ENCODE measurements at places on chromosomes 2 and 18.

GRCh38 chr2:46424937-46425336, 54.4 kb upstream of the TMEM247 start:
- no peak overlapping the region for H3K4me3 ChIP-seq
- H3K36me3 ChIP-seq, result no peaks in the 10 kb centered on the region
- H3K4me1 ChIP-seq, result no peaks in the 10 kb centered on the region
- H3K27ac ChIP-seq, result no peak overlapping the region
- H3K27me3 ChIP-seq, result no peaks in the 10 kb centered on the region
- no peak for DNase-seq

- H3K4me1 ChIP-seq, result no peaks in the 10 kb centered on the region
- H3K27me3 ChIP-seq, result no peaks in the 10 kb centered on the region
- DNase-seq, result no peak
- no peak overlapping the region for H3K4me3 ChIP-seq
These were observed 258.9 kb upstream of the APCDD1 start for GRCh38 chr18:10195529-10195928.

DNA sequence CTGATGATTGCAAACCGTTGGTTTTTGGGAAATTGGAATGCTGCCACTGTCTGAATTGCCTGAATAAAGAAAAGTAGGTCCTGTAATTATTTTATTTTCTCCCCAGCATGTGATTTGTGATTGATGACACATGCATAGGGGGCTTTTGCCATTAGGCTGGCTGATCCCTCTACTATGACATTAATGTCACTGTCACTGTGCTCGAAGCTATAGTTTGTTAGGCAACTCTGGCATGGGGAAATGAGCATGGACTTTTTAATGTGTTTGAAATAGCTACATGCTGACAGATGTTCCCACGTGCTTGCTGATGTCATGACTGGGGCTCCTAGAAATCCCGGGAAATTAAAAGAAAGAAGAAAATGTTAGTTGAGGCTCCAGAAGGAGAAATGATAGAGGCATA, 99.1 kb downstream of the HRH4 start:
- no peaks in the 10 kb centered on the region for H3K27me3 ChIP-seq
- H3K27ac ChIP-seq, result no peak overlapping the region
- no peaks in the 10 kb centered on the region for H3K36me3 ChIP-seq

DNA sequence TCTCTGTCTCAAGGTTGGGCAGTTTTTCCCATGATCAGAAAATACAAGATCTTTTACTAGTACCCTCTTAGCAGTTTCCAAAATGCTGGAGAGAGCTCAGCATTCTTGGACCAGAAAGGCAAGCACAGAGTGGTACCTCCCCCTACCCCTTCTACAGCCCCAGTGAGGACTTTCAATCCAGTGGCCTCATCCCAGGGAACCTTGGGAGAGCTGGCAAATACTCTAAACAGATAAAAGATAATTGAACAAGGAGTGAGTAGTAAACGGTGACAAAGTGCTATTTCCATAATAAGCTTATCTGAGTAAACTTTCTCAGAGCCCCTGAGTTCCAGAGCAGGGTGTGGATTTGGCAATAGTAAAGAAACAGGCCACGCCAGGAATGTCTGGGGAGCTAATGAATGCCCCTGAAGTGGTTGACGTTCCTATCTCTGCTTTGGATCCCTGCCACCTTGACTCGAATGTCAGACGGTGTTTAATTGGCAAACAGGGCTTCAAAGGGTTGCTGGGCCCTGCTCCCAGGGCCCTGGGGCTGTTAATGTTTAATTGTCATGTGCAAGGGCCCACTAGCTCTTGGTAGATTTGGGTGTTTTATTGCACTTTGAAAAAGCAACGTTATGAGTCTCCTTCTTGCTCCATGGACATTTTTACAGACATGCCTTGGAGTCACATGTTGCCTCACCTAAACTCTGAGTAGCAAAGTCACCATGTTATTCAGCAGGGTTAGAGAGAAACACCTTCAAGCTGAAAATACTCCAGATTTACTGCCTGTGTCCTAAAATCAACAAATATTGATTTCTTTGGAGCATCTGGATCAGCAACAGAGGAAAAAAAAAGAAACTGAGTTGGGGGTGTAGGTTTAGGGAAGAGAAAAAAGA, 239.9 kb downstream of the CYRIA start:
- DNase-seq, result no peak
- H3K27me3 ChIP-seq, result no peaks in the 10 kb centered on the region
- no peaks in the 10 kb centered on the region for H3K4me1 ChIP-seq

DNA sequence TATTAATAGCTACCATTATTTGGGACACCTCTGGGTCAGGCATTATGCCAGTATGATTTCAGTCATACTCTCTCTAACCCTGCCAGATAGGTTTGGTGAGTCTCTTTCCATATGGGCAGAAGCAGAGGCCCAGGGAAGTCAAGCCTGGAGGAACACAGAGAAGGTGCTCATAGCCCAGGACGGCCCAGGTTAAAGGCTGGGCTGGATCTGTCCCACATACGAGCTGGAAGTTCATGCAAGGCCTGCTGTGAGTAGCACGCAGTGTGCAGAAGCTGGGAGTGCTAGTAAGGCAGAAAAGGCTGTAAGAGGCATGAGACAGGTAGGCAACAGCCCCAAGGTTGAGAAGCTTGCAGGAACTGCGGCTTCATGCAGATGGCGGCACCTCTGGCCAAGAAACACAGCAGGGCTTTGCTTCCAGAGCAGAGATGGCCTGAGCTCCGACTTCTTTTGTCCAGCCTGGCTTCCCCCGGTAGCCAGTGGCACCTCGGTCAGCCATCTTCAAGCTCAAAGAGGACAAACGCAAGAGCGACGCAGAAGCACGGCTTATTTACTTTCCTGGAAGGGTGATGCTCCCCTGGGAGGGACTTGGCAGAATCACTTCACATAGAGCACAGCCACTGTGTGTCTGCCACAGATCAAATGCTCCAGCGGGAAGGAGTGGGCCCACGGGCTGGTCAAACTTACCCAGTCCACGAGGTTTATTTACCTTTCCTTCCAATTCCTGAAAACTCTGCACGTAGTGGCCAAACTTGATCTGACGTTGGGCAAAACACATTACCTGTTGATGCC, 58.5 kb upstream of the MAP4K4 start:
- no peak for DNase-seq
- H3K36me3 ChIP-seq, result no peaks in the 10 kb centered on the region
- H3K4me1 ChIP-seq, result no peaks in the 10 kb centered on the region

DNA sequence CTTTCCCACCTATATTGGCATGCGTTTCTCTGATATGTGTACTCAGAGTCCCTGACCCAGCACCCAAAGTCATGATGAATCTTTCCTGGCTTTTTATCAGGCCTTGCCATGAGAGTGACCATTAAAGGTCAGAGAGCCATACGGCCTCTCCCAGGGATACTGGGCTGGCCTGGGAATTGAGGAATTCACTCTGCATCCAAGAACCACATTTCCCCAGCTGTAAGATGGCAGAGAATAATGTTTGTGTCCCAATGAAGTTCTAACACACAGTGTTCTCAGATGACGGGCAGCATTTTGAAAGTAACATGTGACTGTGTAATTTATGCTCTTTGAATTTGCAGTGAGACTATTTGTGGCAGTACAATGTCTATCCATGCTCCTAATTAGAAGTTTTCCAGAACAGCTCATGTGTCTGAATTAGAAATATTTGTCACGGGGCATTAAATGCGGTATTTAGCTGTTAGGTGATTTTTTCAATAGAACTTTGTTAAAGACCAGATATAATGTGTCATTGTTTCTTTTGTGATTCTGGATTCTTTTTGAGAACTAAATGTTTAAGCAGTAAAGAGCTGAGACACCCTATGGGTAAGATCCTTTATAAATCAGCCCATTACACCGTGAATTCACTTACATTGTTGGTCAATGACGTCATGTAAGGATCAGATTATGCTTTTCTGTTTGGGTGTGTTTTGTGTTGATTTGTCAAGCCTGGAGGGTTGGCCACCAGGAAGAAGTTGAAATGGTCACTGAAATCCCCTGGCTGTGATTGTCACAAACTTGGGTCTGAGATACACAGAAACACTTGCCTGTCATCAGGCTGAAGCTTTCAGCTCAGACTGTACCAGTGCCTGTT, 7.3 kb upstream of the SLC3A1 start:
- H3K36me3 ChIP-seq, result no peaks in the 10 kb centered on the region
- peaks cover 9% of the 10 kb centered on the region for H3K4me1 ChIP-seq
- no peak for DNase-seq

- no peak overlapping the region for H3K4me3 ChIP-seq
- H3K4me1 ChIP-seq, result no peaks in the 10 kb centered on the region
- no peak overlapping the region for H3K27ac ChIP-seq
- H3K36me3 ChIP-seq, result no peaks in the 10 kb centered on the region
- no peak for DNase-seq
These were observed 49.8 kb downstream of the FAM168B start for GRCh38 chr2:131043199-131044074.

DNA sequence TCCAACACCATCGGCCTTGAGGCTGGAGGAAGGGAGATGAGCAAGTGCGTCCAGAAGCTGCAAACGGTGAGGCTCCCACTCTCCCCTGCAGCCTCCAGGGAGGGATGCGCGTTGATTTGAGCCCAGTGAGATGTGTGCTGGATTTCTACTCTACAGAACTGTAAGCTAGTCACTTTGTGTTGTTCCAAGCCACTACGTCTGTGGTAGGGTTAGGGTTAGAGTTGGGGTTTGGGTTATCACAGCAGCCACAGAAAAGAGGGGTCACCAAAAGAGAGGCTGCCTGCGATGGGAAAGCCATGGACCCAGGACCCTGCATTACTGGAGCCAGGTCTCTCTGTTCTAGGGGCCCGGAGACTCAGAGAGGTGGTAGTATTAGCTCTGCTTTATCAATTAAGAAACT, 94.5 kb downstream of the KCNF1 start:
- no peak for DNase-seq
- no peak overlapping the region for H3K27ac ChIP-seq
- no peaks in the 10 kb centered on the region for H3K27me3 ChIP-seq
- H3K36me3 ChIP-seq, result no peaks in the 10 kb centered on the region

- H3K27ac ChIP-seq, result no peak overlapping the region
- no peaks in the 10 kb centered on the region for H3K4me1 ChIP-seq
- no peaks in the 10 kb centered on the region for H3K27me3 ChIP-seq
- H3K4me3 ChIP-seq, result no peak overlapping the region
- no peak for DNase-seq
These were observed 282.9 kb upstream of the SLC8A1 start for GRCh38 chr2:40734797-40735196.

- no peaks in the 10 kb centered on the region for H3K27me3 ChIP-seq
- H3K36me3 ChIP-seq, result no peaks in the 10 kb centered on the region
- no peak for DNase-seq
- no peak overlapping the region for H3K27ac ChIP-seq
These were observed 253.3 kb downstream of the KCNS3 start for GRCh38 chr2:18131761-18132160.

DNA sequence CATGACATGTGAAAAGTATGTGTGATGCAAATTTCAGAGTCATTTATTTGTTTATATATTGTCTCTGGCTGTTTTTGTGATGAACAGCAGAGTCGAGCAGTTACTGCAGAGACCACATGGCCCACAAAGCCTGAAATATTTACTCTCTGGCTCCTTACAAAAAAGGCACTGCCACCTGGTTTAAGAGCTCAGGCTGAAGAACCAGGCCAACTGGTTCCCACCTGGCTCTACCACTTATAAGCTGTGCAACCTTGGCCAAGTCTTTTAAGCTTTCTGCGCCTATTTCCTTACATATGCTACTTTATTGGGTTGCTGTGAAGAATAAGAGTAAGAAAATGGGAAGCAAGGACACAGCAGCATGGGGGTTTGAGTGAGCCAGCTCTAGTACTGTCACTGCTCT, 207.6 kb downstream of the L3MBTL4 start:
- H3K27me3 ChIP-seq, result no peaks in the 10 kb centered on the region
- no peak overlapping the region for H3K4me3 ChIP-seq
- no peak overlapping the region for H3K27ac ChIP-seq
- no peak for DNase-seq
- H3K4me1 ChIP-seq, result no peaks in the 10 kb centered on the region

DNA sequence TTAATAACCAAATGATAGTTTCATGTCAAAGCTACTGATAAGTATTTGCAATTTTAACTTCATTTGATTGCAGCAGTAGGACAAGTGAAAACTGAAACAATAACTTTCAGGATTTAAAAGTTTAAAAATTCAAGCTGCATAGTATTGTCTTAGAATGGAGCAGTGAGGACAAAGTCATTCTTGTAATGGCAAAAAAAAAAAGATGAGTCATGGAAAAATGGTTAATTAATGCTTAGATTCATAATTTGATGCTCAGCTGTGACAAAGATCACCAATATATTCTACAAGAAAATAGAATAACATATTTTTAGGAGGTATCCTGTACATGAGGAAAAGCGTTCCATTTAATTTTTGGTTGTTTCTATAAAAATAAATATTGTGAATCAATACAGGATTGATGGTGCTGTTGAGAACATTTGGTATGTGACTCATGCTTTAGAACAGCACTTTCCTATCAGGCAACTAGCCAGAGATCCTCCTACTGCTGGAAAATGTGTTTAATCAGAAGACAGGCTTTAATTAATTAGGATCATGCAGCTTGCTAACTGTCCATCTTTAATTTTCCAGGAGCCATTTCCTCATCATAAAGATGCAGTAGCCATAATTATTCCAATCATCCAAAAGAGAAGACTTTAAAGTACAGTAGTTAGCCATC, 239.0 kb upstream of the MMADHC start:
- no peaks in the 10 kb centered on the region for H3K4me1 ChIP-seq
- no peak overlapping the region for H3K4me3 ChIP-seq
- H3K27me3 ChIP-seq, result no peaks in the 10 kb centered on the region
- H3K27ac ChIP-seq, result no peak overlapping the region

DNA sequence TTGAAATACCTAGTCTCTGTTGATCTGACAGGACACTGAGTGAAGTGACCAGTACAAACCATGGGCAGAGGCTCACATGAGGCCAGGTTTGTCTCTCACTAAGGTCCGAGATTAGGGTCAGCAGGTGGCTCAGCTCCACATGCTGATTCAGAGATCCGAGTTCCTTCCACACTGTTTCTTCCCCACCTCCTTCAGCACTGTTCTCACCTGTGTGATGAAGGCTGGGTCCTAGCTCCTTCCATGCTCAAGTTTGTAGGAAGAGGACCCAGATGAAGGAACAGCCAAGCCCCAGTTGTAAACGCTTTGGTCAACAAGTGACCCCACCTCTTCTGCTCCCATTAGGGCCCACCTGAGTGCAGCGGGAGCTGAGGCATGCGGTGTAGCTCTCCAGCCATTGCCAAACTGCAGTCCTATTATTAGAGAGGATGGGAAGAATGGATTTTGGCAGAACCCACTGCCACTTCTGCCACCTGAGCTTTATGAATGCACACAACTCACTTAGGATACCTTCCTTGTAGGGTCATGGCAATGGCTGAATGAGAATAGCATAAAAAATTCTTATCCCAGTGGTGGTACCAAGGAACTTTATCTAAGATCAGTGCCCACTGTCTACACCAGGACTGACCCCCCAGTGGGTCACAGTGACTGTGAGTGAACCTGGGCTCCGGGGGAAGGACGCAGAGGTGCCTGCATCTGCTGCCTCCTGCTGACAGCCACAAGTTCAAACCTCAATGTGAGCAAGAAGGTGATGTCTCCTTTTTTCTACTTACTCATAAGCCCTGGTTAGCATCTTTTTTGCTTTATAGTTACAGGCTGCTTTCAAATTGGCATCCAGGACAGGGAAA, 324.8 kb upstream of the HS6ST1 start:
- no peak overlapping the region for H3K4me3 ChIP-seq
- H3K27ac ChIP-seq, result no peak overlapping the region
- H3K27me3 ChIP-seq, result no peaks in the 10 kb centered on the region
- no peaks in the 10 kb centered on the region for H3K4me1 ChIP-seq
- H3K36me3 ChIP-seq, result no peaks in the 10 kb centered on the region
- no peak for DNase-seq

- H3K36me3 ChIP-seq, result no peaks in the 10 kb centered on the region
- H3K4me1 ChIP-seq, result no peaks in the 10 kb centered on the region
- H3K4me3 ChIP-seq, result no peak overlapping the region
- no peaks in the 10 kb centered on the region for H3K27me3 ChIP-seq
- no peak overlapping the region for H3K27ac ChIP-seq
- no peak for DNase-seq
These were observed 634.5 kb downstream of the ZEB2 start for GRCh38 chr2:143885461-143885860.
